ENCODE measurements at places on chromosomes 5 and 9.
A peak's percentile ranks its signal among the peaks of the same experiment; 100 is the strongest.

DNA sequence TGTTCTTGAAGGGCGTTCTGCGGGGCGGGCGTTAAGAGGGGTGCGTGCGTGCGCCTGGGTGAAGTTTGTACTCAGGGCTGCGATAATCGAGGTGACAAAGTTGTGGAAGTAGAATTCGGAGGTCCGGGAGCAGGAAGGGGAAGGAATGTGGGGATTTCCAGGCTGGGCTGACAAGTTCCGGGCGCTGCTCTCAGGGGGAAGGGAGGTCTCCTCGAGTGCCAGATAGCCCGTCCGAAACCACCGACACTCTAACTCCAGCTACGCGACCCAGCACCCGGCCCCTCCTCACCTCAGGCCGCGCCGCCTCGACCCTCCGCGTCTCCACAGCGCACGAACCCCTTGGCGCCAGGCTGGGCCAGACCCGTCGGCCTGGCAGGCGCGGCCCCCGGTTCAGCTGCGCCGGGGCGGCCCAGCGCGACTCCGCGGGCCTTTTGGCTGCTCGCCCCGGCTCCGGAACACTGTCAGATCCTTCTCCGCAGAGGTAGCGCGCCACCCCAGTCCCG lies at the start of gene IL6ST:
Gene IL6ST (minus strand): TSS at position 469 of the 503 bp plus-strand sequence. CDS start 18,685 bp downstream, outside the sequence.
- no peaks in the 10 kb centered on the region for H3K27me3 ChIP-seq
- DNase-seq: no peak
- H3K36me3 ChIP-seq: no peaks in the 10 kb centered on the region

DNA sequence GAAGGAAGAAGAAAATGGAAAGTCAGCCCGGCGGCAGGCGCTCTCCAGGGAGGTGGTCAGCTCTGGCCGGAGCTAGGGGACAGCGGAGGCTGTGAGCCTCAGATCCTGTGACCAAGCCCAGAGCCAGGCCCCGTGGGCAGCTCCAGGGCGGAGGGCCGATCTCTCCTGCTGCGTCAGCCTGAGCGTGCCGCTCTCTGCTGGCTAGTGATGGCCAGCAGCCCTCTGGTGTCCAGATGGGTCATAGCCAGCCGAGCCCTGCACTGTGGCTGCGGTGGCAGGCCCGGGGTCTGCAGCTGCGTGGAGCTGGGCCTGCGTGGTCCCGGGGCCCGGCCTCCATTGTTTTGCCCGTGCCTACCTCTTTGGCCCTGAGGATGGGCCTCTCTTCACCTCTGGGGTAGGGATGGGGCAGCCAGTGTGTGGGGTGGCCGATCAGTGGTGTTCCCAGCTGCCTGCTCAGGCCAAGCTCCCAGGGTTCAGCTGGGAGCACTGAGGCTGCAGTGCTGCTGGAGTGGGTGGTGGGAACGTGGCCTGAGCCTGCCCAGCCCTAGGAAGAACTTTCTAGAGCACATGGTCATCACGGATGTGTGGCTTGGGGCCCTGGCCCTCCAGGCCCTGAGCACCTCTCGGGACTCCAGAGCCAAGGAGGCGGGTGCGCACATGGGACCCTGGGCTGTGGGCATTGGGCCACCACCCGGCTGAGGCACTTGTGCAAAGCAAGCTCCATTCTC lies 17.1 kb upstream of the NRARP start:
- H3K4me3 ChIP-seq: no peak overlapping the region
- 0 out of 2 replicates have a peak overlapping the region, but pooled peaks have one; percentile 57 for H3K27ac ChIP-seq
- peak; percentile 71 for DNase-seq
- peaks cover 6% of the 10 kb centered on the region for H3K4me1 ChIP-seq

GRCh38 chr9:87300915-87301314 lies 196.8 kb upstream of the DAPK1 start:
- DNase-seq: no peak
- no peaks in the 10 kb centered on the region for H3K36me3 ChIP-seq
- no peak overlapping the region for H3K4me3 ChIP-seq
- no peak overlapping the region for H3K27ac ChIP-seq

- no peak for DNase-seq
- no peak overlapping the region for H3K27ac ChIP-seq
- no peaks in the 10 kb centered on the region for H3K36me3 ChIP-seq
- no peak overlapping the region for H3K4me3 ChIP-seq
Observed at GRCh38 chr5:147015405-147015804, 136.8 kb upstream of the PPP2R2B start.

- H3K27ac ChIP-seq: no peak overlapping the region
- DNase-seq: no peak
- no peaks in the 10 kb centered on the region for H3K36me3 ChIP-seq
- no peaks in the 10 kb centered on the region for H3K27me3 ChIP-seq
Observed at GRCh38 chr5:13919087-13919486, 25.4 kb downstream of the DNAH5 start.

- peaks cover 17% of the 10 kb centered on the region for H3K4me1 ChIP-seq
- H3K36me3 ChIP-seq: no peaks in the 10 kb centered on the region
- H3K27ac ChIP-seq: no peak overlapping the region
- peaks cover 40% of the 10 kb centered on the region for H3K27me3 ChIP-seq
- H3K4me3 ChIP-seq: no peak overlapping the region
- DNase-seq: no peak
Observed at GRCh38 chr5:157457391-157457790, 2.6 kb upstream of the NIPAL4 start.

DNA sequence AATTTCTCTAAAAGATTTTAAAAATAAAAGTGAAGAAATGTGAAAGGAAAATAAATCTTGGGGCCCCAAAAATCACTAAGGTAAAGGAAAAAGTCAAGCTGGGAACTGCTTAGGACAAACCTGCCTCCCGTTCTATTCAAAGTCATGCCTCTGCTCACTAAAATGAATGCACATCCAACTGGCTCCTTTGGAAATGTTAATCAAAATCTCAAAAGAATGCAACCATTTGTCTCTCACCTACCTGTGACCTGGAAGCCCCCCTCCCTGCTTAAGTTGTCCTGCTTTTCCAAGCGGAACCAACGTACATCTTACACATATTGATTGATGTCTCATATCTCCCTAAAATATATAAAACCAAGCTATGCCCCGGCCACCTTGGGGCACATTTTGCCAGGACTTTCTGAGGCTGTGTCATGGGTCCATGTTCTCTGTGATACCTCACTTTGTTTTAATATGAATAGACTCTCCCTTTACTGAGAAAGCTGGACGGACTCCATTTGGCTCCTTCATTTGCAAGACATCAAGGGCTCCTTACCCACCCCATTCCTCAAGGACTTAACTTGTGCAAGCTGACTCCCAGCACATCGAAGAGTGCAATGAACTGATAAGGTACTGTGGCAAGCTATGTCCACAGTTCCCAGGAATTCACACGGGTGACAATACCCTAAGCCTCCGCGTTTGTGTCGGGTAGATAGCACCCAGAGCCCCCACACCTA lies 164.3 kb downstream of the SMC2 start:
- H3K27ac ChIP-seq: peak overlapping the region; percentile 93
- no peaks in the 10 kb centered on the region for H3K27me3 ChIP-seq
- H3K4me1 ChIP-seq: peaks cover 82% of the 10 kb centered on the region
- peak overlapping the region; percentile 57 for H3K4me3 ChIP-seq
- peak; percentile 18 for DNase-seq

DNA sequence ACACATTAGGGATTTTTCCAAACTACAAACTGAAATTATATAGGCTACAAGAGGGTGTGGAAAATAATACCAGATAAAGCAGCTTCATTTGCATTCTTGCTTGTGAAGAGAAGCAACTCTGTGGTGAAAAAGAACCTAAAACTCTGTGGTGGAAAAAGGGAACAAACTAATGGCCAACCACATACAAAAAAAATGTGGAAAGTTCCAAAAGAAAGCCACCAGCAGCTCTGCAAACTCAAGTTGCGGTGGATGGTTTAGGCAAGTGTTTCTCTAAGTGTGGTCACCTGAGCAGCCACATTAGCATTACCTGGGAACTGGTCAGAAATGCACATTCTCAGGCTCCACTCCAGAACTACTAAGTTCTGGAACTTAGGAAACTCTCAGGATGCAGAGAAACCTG lies 586.4 kb downstream of the ACTL7B start:
- no peak for DNase-seq
- H3K27me3 ChIP-seq: no peaks in the 10 kb centered on the region
- no peak overlapping the region for H3K27ac ChIP-seq
- no peak overlapping the region for H3K4me3 ChIP-seq
- no peaks in the 10 kb centered on the region for H3K36me3 ChIP-seq
- peaks cover 27% of the 10 kb centered on the region for H3K4me1 ChIP-seq

- H3K4me1 ChIP-seq: peaks cover 79% of the 10 kb centered on the region
- H3K27ac ChIP-seq: peak overlapping the region; percentile 96
- no peaks in the 10 kb centered on the region for H3K36me3 ChIP-seq
Observed at GRCh38 chr5:142360607-142361120, 35.8 kb upstream of the SPRY4 start.

GRCh38 chr5:105042623-105043022 lies 1480.0 kb upstream of the NUDT12 start:
- H3K4me3 ChIP-seq: no peak overlapping the region
- H3K27ac ChIP-seq: no peak overlapping the region
- no peaks in the 10 kb centered on the region for H3K4me1 ChIP-seq
- H3K36me3 ChIP-seq: no peaks in the 10 kb centered on the region

- H3K4me3 ChIP-seq: no peak overlapping the region
- DNase-seq: peak; percentile 41
- H3K27me3 ChIP-seq: no peaks in the 10 kb centered on the region
- H3K4me1 ChIP-seq: peaks cover 6% of the 10 kb centered on the region
- H3K27ac ChIP-seq: no peak overlapping the region
Observed at GRCh38 chr5:174093123-174093522, 47.6 kb downstream of the NSG2 start.

DNA sequence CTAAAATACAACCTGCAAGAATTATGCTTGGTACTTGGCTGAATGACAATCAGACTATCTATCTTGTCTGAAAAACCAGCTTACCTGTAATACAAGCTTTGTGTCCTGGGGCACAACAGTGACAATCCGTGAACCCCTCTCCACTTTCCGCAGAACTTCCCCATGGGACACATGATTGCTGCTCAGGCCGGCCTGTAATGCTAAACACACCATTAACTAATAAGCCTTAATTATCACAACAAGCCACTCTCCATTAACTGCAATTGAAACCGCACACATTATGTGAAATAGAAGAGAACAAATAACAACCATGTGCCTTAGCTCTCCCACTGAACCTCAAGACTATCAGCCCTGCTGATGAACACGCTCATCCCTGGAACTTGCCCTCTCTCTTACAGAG lies 33.7 kb downstream of the ELP1 start:
- H3K4me3 ChIP-seq: no peak overlapping the region
- no peak overlapping the region for H3K27ac ChIP-seq
- no peaks in the 10 kb centered on the region for H3K4me1 ChIP-seq

DNA sequence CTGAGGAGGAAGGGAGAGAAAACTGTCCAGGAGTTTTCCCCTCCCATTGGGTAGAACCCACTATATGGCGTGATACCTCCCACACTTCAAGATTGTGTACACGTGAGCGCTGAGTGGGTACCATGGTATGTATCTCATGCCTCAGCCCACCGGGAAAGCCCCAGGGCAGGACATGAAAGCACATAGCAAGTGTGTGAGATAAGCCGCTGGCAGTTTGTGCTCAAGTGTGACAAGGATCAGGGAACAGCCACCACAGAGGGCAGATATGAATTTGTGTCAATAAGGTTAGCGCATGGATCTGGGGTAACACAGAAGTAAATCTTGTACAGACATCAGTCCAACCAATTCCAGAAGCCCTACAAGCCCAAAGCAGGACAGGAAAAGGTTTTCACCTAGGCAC lies 42.6 kb upstream of the NAA35 start:
- no peak for DNase-seq
- peaks cover 2% of the 10 kb centered on the region for H3K36me3 ChIP-seq
- H3K4me3 ChIP-seq: no peak overlapping the region
- no peaks in the 10 kb centered on the region for H3K4me1 ChIP-seq

GRCh38 chr5:89067362-89067761 lies 184.4 kb upstream of the MEF2C start:
- peaks cover 6% of the 10 kb centered on the region for H3K4me1 ChIP-seq
- no peak overlapping the region for H3K27ac ChIP-seq
- no peak overlapping the region for H3K4me3 ChIP-seq
- no peaks in the 10 kb centered on the region for H3K27me3 ChIP-seq
- DNase-seq: no peak

GRCh38 chr5:160167624-160168165 lies 48.4 kb upstream of the PWWP2A start:
- peaks cover 66% of the 10 kb centered on the region for H3K4me1 ChIP-seq
- H3K27me3 ChIP-seq: no peaks in the 10 kb centered on the region
- H3K4me3 ChIP-seq: no peak overlapping the region
- DNase-seq: no peak
- peak overlapping the region; percentile 96 for H3K27ac ChIP-seq

- H3K27me3 ChIP-seq: no peaks in the 10 kb centered on the region
- H3K4me3 ChIP-seq: no peak overlapping the region
- peak; percentile 11 for DNase-seq
- H3K4me1 ChIP-seq: peaks cover 9% of the 10 kb centered on the region
- H3K36me3 ChIP-seq: no peaks in the 10 kb centered on the region
Observed at GRCh38 chr9:135346438-135347050, 133.0 kb upstream of the PPP1R26 start.

- H3K27me3 ChIP-seq: no peaks in the 10 kb centered on the region
- H3K4me3 ChIP-seq: no peak overlapping the region
- DNase-seq: no peak
- peaks cover 3% of the 10 kb centered on the region for H3K36me3 ChIP-seq
- no peaks in the 10 kb centered on the region for H3K4me1 ChIP-seq
Observed at GRCh38 chr9:137391411-137391754, 31.6 kb downstream of the EXD3 start.

GRCh38 chr9:80561526-80561925 lies 989.8 kb downstream of the TLE4 start:
- H3K27ac ChIP-seq: no peak overlapping the region
- no peaks in the 10 kb centered on the region for H3K4me1 ChIP-seq
- no peaks in the 10 kb centered on the region for H3K36me3 ChIP-seq

DNA sequence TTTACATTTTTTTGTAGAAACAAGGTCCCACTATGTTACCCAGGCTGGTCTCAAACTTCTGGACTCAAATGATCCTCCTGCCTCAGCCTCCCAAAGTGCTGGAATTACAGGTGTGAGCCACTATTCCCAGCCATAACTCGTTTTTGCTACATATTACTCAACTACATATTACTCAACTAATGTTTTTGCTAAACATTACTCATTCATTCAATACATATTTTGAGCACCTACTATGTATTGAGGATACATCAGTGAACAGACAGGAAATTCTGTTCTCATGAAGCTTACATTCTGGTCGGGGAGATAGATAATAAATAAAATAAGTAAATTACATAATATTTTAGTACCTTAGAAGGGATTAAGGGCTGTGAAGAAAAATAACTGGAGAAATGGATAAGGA lies 34.9 kb upstream of the STOM start:
- H3K4me3 ChIP-seq: no peak overlapping the region
- peaks cover 8% of the 10 kb centered on the region for H3K4me1 ChIP-seq
- no peaks in the 10 kb centered on the region for H3K27me3 ChIP-seq
- peaks cover 2% of the 10 kb centered on the region for H3K36me3 ChIP-seq
- H3K27ac ChIP-seq: no peak overlapping the region

All from WTC11 (cell line).